ENCODE measurements at places on chromosomes 2 and 18.
A peak's percentile ranks its signal among the peaks of the same experiment; 100 is the strongest.

DNA sequence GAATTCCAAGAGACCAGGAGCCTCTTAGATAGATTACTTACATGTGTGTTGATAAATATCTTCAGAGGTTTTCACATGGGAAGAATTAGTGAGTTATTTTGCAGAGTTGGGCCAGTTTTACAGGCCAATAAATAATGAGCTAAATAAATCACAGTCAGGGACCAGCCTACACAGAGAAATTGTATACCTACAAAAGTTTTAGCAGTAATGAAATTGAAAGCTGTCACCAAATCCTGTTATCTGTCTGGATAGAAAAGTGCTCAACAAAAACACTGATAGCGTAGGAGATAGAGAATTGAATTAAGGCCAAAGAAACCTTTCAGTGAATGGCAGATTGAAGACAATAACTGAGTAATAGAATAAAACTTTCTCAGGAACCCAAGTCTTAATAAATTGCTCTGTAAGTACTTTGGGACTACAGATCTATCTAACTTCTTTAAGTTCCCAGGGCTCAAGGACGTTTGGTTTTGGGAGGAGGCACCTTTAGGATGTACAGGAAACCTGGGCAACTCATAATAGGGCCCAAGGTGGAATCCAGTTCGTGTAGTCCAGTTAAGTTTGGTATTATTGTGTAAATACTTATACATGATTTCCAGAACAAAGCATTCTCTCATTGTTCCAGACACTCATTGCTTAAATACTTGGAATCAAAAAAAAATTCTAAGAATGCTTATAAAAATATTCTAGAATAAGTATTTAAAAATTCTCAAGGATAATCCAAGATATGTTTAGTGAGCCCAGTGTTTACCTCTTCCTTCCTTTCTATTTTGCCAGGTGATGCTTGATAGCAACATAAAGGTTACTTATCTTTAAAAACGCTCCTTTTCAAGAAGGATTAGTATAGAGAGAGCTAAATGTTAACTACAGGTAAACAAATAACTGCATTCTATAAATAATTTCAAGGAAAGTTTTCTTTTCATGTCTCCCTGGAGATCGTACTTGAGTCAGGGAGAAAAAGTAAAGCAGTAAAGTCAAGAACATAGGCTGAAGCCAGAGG lies 134.5 kb downstream of the NCKAP5 start:
- no peak for DNase-seq

- DNase-seq: no peak
These were observed 70.9 kb downstream of the APOB start for GRCh38 chr2:20972792-20973565.

- no peak for DNase-seq
These were observed 96.5 kb upstream of the PIEZO2 start for GRCh38 chr18:11245879-11246278.

GRCh38 chr2:64260817-64261216 lies 116.6 kb upstream of the PELI1 start:
- DNase-seq: no peak

- no peak for DNase-seq
These were observed 1.9 kb upstream of the CRACDL start for GRCh38 chr2:98937906-98938305.

DNA sequence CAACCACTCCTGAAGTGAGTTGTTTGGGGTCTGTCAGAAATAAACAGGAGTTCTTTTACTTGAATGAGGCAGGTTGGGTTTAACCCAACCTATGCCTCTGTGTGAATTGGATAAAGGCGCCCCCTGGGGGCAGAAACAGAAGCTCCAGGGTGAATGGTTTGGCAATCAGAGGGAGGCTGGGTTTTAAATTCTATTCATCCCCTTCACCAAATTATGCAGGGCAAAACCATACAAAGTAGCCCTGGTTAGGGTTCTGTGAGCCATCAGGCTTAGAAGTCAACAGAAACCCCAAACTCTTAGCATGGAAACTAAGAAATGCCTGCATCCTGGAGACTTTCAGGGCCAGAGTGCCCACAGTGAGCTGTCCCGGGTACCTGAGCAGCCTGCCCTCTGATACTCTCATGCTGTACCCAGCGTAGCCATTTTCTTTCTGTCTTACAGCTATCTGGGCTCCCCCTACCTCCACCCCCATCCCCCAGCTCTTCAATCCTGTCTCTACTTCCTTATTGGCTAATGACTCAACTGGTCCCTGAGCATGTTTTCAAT lies 241.5 kb downstream of the ICOS start:
- DNase-seq: peak; percentile 35

GRCh38 chr2:181627545-181627944 lies 29.4 kb downstream of the CERKL start:
- no peak for DNase-seq

DNA sequence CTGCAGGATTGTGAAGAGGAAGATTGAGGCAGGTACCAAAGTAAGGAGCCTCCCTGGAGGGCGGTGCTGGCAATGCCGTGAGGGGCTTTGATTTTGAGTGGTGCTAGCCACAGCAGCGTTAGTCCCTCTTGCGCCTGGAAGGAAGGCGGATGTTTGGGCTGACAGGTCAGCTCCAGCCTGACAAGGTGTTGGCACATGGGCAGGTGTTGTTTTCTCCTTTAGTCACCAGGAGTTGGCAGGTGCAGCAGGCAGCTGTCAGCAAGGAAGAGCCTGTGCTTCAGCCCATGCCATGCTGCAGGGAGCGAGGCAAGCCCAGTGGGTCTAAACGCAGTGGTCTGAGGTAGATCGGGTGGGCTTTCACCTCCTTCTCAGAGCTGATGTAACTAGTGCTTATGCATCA lies 8.5 kb downstream of the SEC11C start:
- no peak for DNase-seq

DNA sequence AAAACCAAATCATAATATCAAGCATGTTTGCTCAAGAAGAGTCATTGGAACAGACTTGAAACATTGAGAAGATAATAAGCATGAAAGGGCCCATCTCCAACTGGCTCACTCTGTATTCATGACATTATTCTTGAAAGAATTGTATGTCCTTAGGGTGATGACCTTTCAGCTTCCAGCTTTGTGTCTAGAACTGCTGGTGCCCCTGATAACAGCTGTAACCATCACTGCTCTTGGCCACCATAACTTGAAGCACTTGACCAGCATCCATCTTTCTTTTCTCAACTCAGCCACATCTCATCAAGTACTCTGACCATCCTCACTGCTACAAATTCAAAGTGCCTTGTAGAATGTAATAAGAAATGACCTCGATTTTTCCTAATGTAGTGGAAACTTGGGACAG lies 289.9 kb downstream of the SLC8A1 start:
- no peak for DNase-seq

DNA sequence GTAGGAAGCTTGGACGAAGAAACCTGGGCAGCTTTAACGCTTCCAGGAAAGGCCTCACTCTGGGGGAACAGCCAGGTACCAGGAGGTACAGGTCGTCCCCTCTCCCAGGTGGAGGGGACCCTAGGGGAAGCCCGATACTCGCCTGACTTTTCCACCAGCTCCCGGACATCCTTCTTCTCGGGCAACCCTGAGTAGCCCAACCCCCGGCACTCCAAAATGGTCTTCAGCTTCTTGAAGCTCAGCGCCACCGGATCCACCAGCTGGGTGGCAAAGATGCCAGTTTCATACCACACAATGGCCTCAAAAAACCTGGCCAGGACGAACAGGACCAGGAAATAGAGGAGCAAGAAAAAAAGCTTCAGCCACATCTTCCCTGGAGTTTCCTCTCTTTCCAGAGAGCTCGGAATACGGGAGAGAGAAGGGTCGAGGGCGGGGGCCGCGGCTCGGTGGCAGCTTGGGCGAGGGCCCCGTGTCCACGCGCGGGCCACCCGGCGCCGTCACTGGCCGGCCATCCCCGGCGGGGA lies 1.1 kb downstream of the RNF103 start:
- peak; percentile 14 for DNase-seq

DNA sequence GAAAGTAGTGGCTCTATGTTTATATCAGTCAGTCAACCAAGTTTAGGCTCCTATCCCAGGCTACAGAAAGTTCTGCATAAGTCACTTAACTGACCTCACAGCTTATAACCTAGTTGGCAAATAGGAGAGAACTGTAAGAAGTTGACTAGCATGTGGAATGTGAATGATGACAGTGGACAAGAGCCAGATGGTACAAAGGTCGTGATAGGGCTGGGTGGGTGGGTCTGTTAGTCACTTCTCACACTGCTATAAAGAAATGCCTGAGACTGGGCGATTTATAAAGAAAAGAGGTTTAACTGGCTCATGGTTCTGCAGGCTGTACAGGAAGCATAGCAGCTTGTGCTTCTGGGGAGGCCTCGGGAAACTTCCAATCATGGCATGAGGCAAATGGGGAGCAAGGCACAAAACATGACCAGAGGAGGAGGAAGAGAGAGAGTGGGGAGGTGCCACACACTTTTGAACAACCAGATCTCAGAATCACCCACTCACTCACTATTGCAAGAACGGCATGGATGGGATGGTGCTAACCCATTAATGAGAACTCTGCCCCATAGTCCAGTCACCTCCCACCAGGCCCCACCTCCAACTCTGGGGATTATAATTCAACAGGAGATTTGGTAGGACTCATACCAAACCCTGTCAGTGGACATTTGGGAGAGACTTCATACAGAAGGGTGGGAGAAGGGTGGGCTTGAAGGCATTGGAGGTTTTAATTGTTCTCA lies 68.8 kb downstream of the LTBP1 start:
- DNase-seq: no peak

DNA sequence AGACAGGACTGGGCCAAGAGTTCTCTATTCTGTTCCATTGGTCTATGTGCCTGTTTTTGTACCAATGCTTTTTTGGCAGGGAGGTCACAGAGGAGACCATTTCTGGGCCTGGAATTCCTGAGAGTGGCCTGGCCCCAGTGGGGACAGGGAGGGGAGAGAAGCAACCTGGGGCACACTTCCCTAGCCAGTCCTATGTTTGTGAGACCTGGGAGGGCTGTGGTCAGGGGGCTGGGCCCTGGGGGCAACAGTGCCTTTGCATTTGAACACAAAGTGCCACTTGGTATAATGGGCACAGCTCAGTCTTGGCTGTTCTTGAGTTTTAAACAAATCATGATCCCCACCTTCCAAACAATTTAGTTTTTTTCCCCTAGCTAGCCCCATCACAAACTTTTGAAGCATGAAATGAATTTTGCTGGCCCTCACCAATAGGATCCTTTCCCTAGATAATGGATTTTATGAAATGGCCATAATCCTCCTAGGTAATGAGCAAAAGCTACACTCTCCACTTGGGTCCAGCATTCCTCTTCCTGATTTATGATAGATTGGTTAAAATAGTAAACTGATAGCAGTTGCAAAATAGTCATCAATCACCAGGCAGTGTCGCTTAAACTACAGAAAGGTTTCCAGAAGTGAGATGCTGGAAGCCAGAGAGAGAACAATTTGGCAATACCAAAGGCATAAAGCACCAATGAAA lies 133.5 kb downstream of the GLI2 start:
- no peak for DNase-seq

DNA sequence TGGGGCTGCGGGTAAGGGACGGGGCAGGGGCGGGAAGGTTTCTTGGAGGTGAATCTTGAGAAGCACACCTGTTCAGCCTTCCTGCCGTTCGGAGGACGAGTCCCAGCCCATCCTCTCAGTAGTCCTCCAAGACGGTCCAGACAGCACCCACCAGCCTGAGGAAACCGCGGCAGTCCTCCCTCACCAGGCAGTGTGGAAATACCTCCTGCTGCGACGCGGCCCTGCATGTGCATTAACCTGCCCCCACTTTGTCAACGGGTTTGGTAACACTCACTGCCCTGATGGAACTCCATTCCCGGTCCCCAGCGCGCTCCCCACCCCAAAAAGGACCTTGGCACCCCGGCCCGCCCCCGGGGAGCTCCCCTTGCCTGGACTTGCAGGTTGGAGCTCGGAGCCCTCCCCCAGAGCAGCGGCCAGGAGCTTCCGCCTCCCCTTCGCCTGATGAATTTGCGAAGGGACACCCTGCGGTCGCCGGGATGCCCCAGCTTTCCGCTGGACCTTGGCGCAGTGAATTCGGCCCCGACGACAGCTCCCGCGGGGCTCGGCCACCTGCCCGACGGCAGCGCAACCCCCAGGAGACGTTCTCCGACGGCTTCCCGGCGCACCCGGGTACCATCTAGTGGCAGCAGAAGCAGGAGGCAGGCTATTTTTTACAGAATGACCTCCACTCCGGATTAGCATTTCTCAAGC lies 31.5 kb downstream of the ACVR1C start:
- peak; percentile 14 for DNase-seq

GRCh38 chr2:74552914-74553811 lies 579 bp downstream of the LOXL3 start:
- peak; percentile 14 for DNase-seq

DNA sequence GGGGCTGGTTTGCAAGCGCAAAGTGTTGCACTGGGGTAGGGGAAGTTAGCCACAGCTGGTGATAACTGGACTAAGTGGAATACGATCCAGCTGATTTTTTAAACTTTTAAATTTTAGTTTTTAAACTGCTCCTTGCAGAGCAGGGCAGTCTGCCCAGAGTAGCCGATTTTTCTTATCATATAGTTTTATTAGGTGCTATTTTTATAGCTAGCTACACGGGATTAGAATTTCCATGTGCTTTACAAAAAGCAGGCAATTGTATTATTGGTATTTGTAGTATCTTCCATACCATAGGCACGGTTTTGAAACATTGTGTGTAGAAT lies 9.6 kb downstream of the CPLX4 start:
- no peak for DNase-seq

DNA sequence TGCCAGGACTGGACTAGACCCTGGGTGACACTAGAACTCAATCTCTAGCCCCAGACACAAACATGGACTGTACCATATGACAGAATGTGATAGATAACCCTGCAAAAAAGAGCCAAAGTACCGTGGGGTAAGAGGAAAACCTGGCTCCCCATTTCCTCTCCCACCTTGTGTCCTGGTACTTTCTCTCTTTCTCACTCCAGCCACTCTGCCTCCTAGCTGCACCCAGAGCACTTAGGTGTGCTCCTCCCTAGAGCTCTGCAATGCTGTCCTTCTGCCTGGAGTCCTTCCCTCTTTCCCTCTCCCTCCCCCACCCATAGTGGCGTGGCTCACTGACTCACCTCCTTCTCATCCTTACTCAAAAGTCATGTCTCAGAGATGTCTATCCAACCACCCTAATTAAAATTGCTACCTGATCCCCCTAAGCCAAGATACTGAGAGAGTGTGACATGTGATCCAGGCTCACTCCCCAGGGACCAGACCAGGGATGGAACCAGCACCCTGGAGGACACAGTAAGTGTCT lies 171.3 kb downstream of the LOXHD1 start:
- no peak for DNase-seq

- DNase-seq: no peak
These were observed 412 bp downstream of the OSBPL1A start for GRCh38 chr18:24397131-24397693.

DNA sequence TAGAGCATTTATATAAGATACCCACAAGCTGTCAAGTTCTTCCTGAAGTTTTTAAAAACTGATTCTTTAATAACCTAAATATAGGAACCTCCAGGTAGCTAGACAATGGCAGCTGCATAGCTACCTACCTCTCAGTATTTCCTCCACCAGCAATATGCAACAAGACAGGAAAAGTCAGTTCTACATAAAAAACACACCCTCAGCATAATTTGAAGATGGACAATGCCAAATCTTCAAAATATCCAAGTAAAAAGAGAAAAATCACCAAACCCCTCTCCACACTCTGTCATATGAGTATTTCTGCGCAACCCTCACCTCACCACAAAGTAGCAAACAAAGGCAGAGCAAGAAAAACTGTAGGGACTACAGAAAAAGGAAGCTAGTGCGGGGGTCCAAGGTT lies 51.4 kb downstream of the GTF3C3 start:
- DNase-seq: no peak

- no peak for DNase-seq
These were observed 60.6 kb upstream of the NEDD4L start for GRCh38 chr18:57983472-57983871.
